ENCODE measurements at places on chromosomes 2 and 18.

DNA sequence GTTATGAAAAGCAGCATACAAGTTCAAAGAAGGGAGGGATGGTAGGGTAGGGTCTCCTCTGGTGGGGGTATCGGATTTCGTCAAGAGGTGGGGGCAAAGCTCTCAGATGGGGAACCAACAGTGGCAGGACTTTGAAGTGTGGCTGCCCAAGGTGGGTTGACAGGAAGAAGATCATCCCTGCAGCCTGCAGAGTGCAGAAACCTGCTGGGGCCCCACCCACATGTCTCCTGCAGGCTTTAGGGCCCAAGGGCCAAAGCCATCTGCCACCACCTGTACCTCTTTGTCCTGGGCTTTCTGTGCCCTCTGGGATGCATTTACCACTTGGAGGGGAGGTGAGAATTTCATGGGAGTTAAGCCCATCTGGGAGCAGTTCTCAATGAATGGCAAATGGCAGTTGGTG is 42.7 kb downstream of the KCNF1 start:
- no peak for DNase-seq

GRCh38 chr2:10523406-10524189 is 75.5 kb upstream of the ODC1 start:
- no peak for DNase-seq

- no peak for DNase-seq
Measured at GRCh38 chr18:33580546-33580945, 2.5 kb downstream of the ASXL3 start.

DNA sequence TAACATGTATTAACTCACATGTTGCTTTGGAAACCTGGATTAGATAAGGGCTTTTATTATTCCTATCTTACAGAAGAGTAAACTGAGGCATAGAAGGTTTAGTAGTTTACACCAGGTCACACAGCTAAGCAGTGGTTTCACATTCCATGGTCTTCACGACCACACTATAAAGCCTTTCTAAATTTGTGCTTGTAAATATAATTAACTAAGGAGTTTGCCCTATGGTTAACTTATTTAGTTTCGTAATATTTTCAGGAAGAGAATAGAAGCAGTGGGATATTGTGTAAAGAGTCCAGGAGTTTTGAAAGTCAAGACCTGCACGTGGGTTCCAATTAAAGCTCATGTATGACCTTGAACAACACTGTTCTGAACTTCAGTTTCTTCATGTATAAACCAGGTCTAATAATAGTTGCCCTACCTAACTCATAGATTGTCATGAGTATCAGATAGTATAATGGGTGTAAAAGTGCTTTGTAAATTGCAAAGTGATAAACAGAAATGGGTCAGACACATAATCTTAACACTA is 19.5 kb upstream of the SOS1 start:
- no peak for DNase-seq

GRCh38 chr2:157825885-157826284 is 50.2 kb downstream of the ACVR1 start:
- peak; percentile 78 for DNase-seq

- DNase-seq, result no peak
Measured at GRCh38 chr2:68719912-68720311, 14.7 kb upstream of the ARHGAP25 start.

DNA sequence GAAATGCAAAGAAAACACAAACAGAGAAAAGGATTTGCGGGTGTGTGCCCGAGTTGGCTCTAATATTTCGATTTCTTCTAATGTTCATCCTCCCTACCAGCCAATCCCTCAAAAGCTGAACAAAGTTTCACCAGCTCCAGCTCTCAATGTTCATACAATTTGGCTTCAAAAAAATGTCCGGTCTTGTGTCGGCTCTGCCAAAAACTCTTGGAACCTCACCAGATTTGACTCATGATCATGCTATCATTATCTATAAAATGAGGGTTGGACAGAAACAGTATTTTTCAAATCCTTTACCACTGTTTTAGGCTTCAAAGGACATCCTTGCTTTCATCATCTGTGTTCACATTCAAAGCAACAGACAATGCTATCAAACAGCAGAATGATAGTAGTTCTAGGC is 88.2 kb downstream of the CRACDL start:
- no peak for DNase-seq

GRCh38 chr2:235607546-235608199 is 113.8 kb downstream of the AGAP1 start:
- no peak for DNase-seq

- DNase-seq, result peak; percentile 87
Measured at GRCh38 chr2:23513245-23513871, 128.4 kb downstream of the KLHL29 start.

GRCh38 chr18:26301681-26302080 is 75.4 kb downstream of the TAF4B start:
- DNase-seq, result no peak

GRCh38 chr2:23839919-23840578 is 86.9 kb downstream of the ATAD2B start:
- DNase-seq, result no peak

GRCh38 chr18:5759194-5759593 is 136.1 kb downstream of the TMEM200C start:
- no peak for DNase-seq

- no peak for DNase-seq
Measured at GRCh38 chr2:130378898-130379214, 23.0 kb downstream of the PTPN18 start.

DNA sequence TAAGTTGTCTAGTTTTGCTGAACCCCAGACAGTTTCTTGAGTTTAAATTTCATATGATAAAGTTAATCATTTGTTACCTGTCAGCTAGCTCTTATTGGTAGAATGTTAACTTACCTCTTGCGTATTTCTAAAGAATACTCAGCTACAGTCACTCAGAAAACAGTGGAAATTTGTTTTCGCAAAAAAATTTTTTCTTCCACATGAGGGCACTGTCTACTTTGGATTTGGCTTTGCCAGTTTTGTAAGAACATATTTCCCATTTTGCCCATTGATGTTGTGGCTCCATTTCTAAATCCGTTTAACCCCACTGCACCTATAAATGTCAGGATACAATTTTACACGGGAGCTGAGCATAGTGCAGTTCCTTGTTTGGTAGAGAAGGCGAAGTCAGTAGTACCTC is 19.1 kb upstream of the GCFC2 start:
- peak; percentile 35 for DNase-seq

GRCh38 chr2:125837128-125837527 is 818.8 kb upstream of the GYPC start:
- no peak for DNase-seq

DNA sequence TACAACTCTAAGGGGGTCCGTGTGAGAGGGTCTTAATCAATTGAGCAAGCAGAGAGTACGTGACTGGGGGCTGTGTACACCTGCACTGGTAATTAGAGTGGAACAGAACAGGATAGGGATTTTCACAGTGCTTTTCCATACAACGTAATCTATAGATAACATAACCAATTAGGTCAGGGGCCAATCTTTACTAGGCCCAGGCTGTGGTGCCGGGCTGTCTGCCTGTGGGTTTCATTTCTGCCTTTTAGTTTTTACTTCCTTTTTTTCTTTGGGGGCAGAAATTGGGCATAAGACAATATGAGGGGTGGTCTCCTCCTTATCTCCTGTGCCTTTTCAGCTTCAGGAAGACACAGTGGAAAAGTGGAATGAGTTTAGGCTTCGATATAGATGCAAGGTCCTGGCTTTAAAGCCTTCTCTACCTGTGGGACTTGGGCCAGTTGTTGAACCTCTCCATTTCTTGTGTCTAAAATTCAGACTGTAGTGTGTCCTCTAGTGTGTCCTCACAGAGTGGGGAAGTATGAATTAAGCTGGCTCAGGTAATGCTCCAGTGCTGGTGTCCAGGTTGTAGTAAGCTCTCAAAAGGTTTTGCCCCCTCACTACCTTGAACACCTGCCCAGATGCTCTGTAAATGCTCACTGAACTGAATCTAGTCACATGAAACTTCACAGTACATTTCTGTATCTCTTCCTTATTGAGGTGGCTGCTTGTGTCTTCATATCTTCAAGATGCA is 422.8 kb downstream of the SETBP1 start:
- DNase-seq, result no peak

- DNase-seq, result no peak
Measured at GRCh38 chr2:159375241-159375640, 88.7 kb upstream of the WDSUB1 start.

DNA sequence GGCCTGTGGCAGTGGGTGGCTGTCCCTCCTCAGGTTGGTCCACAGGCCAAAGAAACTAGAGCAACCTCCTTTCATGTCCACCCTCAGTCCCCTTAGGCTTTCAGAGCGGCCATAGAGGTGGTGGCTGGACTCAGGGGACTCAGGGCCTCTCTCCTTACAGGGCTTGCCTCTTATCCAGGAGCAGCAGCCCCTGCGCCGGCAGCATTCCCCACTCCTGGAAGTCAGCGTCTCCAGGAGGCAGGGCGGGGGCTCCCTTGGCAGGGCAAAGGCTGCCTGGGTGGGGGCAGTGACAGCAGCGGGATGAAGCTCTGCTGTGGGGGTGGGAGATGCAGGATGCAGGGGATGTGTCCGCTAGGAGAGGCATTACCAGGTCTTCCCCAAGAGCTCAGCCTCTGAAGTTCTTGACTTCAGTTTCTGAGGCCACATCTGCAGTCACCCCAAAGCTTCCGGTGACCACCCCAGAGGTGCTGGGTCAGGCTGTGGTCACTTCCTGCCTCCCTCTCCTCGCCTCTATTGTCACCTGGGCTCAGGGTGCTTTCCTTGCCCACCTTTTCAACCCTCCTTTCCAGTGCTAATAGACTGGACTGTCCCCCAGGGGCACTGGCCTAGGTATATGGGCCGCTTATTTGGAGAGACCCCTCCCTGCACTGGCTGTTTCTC is 8.6 kb upstream of the GPR55 start:
- DNase-seq, result no peak

DNA sequence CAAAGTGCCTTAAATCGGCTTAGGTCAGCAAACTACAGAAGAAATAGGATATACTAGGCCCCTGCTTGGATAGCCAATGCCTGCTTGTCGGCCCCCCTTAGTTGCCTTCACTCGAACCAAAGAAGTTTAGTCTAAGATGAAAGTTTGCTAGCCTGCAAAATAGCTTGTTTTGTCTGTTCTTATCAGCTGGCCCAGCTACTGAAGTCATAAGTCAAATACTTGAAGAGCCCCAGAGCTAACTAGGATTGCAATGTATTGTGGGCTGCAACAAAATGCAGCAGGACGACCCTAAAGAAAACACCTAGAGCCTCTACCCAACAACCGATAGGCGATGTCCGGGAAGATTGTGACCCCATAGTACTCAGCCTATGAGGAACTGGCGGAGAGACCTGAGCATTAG is 183.5 kb upstream of the HS6ST1 start:
- no peak for DNase-seq

- no peak for DNase-seq
Measured at GRCh38 chr2:10285556-10286198, 17.0 kb upstream of the HPCAL1 start.
